IMR-90 (cell line): ENCODE measurements at places on chromosomes 11 and 22. TPM values are rescaled to one million over a fixed set of nuclear protein-coding genes. Genes with fewer than 3 reads are reported as not detected.

The APOL3 gene
- 1.7 and 2.3 TPM in 2 replicates for total RNA-seq

The MRGPRX4 gene
- total RNA-seq = under 0.01 TPM in 1 of 2 replicates, not detected in the other

The PIWIL4 gene
- 0.56 and 0.72 TPM in 2 replicates for total RNA-seq

The DDX25 gene
- under 0.01 TPM in 1 of 2 replicates, not detected in the other for total RNA-seq

The PPP2R5B gene
- total RNA-seq = 6.4 and 6.5 TPM in 2 replicates

The C1QTNF4 gene
- total RNA-seq = under 0.01 TPM in 1 of 2 replicates, not detected in the other

The SLCO2B1 gene
- total RNA-seq = not detected in 2 replicates

GRCh38 chr22:45344334-45344733 is 34.6 kb downstream of the FAM118A start:
- peaks cover 24% of the 10 kb centered on the region for H3K36me3 ChIP-seq
- DNase-seq = no peak
- H3K4me1 ChIP-seq = no peaks in the 10 kb centered on the region
- H3K27ac ChIP-seq = no peak overlapping the region

DNA sequence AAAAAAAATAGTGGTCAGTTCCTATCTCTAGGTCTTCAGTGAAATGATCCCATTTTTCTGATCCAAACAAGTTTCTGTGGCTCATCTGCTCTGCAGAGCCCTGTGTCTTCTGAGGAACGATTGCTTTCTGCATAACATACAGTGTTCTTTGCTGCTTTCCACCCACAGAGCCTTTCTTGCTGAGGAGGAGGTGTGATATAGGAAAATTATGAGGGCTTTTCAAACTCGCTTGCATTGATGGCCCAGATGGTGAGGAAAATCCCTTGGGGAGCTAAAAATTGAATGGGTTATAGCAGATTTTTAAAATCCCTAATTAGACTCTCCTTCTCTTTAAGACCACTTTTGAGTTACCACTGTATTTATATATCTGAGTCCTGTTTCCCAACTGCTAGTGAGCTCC is 31.3 kb downstream of the JAM3 start:
- no peak for DNase-seq
- peaks cover 4% of the 10 kb centered on the region for H3K4me1 ChIP-seq

DNA sequence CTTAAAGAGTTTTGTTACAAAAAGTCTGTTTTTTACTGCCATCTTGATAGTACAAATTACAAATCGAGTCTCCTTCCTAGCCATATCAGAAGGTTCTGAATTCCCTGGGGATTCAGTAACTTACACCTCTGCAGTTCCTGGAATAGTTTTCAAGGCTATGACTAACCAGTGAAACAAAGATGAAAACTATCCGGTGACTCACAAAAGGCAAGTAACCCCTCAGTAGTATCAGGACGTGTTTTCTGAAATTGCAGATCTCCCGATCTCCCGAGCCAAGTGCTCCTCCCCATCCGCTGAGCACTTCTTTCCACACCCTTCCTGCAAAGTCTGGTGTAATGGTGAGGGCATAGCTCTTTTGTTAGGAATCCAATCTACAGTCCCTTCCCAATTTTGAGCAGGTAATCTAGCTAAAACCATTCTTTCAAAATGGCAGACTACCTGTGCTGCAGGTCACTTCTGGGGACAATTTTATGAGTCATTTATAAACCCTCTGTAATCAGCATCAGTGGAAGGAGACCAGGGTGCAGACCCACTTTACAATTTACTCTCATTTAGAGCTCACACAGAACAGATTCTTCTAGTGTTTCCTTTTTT is 7.7 kb downstream of the E2F8 start:
- no peaks in the 10 kb centered on the region for H3K27me3 ChIP-seq
- peak; percentile 87 for DNase-seq
- H3K36me3 ChIP-seq = no peaks in the 10 kb centered on the region; the same call in 1 of the 2 replicates
- H3K27ac ChIP-seq = no peak overlapping the region
- H3K4me3 ChIP-seq = no peak overlapping the region
- peaks cover 2% of the 10 kb centered on the region; the same call in 1 of the 2 replicates for H3K4me1 ChIP-seq

- no peaks in the 10 kb centered on the region for H3K36me3 ChIP-seq
- H3K4me1 ChIP-seq = no peaks in the 10 kb centered on the region
- DNase-seq = no peak
- H3K27me3 ChIP-seq = no peaks in the 10 kb centered on the region; the same call in 1 of the 2 replicates
Measured at GRCh38 chr11:126440276-126440675, 84.8 kb downstream of the ST3GAL4 start.

DNA sequence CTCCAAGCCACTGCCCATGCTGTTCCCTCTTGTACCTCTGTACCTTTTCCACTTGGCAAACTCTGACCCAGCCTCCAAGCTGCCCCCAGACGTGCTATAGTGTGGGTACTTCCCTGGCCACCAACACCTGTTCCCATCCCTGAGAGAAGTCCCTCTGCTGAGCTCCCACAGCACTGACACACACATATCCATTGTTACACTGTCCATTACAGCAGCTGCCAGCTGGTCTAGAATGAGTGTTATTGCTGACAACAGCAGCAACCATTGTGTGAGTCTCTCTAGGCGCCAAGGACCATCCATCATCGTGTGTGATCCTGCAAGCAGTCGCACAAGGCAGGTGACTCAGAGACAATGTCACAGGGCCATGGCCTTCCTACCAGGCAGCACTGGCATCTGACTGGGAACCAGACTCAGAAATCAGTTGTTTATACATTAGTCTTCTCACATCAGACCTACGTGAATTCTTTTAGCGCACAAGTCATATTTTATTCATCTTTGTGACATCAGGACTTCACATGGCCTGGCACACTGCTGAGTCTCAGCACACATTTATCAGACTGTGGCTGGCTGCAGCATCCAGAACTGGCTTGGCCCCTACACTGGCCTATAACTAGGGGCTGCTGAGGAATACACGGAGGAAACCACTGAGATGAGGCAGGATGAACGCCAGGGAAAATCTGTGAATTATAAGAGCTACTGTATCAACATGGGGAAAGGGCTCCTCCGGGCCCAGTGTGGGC is 56.4 kb downstream of the SGSM3 start:
- H3K27ac ChIP-seq = no peak overlapping the region
- no peak overlapping the region for H3K4me3 ChIP-seq
- H3K27me3 ChIP-seq = no peaks in the 10 kb centered on the region
- peaks cover 5% of the 10 kb centered on the region; the same call in 1 of the 2 replicates for H3K4me1 ChIP-seq
- peaks cover 75% of the 10 kb centered on the region for H3K36me3 ChIP-seq
- peak; percentile 88 for DNase-seq

- no peak overlapping the region for H3K27ac ChIP-seq
- no peaks in the 10 kb centered on the region for H3K4me1 ChIP-seq
- peaks cover 10% of the 10 kb centered on the region for H3K27me3 ChIP-seq
- H3K36me3 ChIP-seq = no peaks in the 10 kb centered on the region
- no peak overlapping the region for H3K4me3 ChIP-seq
- no peak for DNase-seq
Measured at GRCh38 chr22:22855617-22856308, 31.9 kb upstream of the IGLL5 start.

GRCh38 chr11:36060926-36061325 is 117.1 kb downstream of the LDLRAD3 start:
- H3K4me1 ChIP-seq = no peaks in the 10 kb centered on the region
- 0 out of 2 replicates have a peak, but pooled peaks cover 2% of the 10 kb centered on the region for H3K27me3 ChIP-seq
- no peak overlapping the region for H3K4me3 ChIP-seq
- H3K36me3 ChIP-seq = no peaks in the 10 kb centered on the region
- no peak for DNase-seq

DNA sequence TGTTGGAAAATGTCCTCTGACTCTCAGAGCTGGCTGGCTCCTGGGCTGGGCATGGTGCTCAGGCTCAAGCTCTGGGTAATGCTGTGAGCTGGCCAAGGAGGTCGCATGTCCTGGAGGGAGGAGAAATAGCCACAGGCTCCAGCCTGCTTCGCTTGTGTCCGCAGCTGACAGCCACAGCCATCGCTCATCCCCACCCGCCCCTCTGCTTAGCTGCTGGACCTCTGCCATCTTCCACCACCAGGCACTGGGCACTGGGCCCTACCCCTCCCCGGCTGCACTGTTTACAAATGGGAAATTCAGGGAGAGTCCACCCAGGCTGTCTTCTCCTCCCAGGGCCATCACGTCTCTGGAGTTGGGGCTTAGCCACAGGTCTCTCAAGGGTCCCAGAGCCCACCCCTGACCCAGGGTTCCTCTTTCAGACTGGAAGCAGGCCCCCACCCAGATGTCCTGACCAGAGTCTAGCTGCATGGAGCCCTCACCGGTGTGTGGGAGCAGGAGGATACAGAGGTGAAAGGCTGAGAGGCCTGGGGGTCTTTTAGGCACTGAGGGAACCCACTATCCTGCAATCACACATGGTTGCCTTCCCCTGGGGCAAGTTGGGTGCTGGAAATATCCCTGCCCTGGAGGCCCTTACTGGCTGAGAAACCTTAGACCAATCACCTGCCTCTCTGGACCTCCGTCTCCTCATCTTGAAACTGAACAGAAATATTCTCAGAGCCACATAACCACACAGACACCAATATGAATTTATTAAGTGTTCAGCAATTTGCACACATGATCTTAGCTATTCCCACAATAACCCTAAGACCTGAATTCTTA is 62.7 kb downstream of the CD82 start:
- no peak overlapping the region for H3K27ac ChIP-seq
- peak; percentile 49 for DNase-seq
- no peak overlapping the region for H3K4me3 ChIP-seq
- peaks cover 10% of the 10 kb centered on the region for H3K27me3 ChIP-seq
- H3K4me1 ChIP-seq = peaks cover 5% of the 10 kb centered on the region; the same call in 1 of the 2 replicates

DNA sequence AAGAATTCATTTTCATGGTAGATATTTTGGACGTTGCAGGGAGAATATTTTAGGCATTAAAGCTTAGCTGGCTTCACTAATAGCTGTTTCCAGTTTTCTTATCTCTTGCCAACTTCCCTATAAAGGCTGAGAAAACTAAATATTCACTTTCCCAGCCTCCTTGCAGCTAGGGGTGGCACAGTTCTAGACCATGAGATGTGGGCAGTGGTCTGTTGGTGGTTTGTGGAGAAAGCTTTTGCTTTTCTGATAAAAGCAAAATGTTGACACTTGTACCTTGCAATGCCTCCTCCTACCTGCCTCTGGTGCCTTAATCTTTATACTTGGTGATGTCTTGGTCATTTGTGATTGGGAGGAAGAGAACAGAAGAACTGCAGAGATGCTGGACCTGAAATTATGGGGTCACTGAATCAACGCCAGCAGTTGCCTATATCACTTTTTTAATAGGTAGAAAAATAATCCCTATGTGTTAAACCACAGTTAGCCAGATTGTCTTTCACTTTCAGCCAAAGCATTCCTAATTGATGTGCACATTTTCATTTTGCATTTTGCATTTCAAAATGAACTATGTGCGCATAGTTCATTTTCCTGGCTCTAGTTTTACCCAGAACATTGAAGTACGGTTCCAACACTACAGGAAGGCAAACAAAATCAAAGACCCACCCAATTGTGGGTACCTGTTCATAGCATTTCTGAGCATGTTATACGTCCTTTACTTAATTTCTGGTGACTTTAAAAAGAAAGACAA is 24.9 kb upstream of the ABTB2 start:
- 0 out of 2 replicates have a peak, but pooled peaks cover 4% of the 10 kb centered on the region for H3K27me3 ChIP-seq
- peaks cover 3% of the 10 kb centered on the region; the same call in 1 of the 2 replicates for H3K4me1 ChIP-seq
- no peak overlapping the region for H3K4me3 ChIP-seq

- no peak overlapping the region for H3K27ac ChIP-seq
- H3K4me1 ChIP-seq = peaks cover 47% of the 10 kb centered on the region
- H3K36me3 ChIP-seq = peaks cover 9% of the 10 kb centered on the region
- no peak overlapping the region for H3K4me3 ChIP-seq
- DNase-seq = peak; percentile 47
Measured at GRCh38 chr11:12702999-12703453, 28.8 kb downstream of the TEAD1 start.

DNA sequence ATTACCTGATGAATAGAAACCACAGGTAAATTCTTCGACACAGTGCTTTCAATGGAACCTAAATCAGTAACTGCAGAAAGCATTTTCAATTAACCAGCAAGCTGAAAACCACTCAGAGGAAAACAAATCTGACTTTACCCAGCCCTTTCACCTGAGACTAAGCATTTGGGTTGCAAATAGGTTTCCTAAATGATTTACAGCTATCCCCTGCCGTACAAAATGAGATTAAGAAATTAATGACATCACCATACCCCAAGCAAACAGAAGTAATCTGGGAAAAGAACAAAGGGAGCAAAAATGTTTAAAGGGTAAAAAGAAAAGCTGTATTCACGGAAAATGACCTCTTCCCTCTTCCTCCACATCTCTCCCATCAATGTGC is 584 bp downstream of the NOX4 start:
- no peak for DNase-seq
- H3K4me1 ChIP-seq = peaks cover 15% of the 10 kb centered on the region
- H3K27ac ChIP-seq = peak overlapping the region; percentile 66
- no peaks in the 10 kb centered on the region for H3K36me3 ChIP-seq
- H3K4me3 ChIP-seq = peak overlapping the region; percentile 57

- no peaks in the 10 kb centered on the region for H3K36me3 ChIP-seq
- no peak overlapping the region for H3K27ac ChIP-seq
- H3K4me3 ChIP-seq = no peak overlapping the region
- DNase-seq = no peak
- H3K4me1 ChIP-seq = peaks cover 2% of the 10 kb centered on the region; the same call in 1 of the 2 replicates
Measured at GRCh38 chr11:129190087-129190486, 2.0 kb downstream of the ARHGAP32 start.

DNA sequence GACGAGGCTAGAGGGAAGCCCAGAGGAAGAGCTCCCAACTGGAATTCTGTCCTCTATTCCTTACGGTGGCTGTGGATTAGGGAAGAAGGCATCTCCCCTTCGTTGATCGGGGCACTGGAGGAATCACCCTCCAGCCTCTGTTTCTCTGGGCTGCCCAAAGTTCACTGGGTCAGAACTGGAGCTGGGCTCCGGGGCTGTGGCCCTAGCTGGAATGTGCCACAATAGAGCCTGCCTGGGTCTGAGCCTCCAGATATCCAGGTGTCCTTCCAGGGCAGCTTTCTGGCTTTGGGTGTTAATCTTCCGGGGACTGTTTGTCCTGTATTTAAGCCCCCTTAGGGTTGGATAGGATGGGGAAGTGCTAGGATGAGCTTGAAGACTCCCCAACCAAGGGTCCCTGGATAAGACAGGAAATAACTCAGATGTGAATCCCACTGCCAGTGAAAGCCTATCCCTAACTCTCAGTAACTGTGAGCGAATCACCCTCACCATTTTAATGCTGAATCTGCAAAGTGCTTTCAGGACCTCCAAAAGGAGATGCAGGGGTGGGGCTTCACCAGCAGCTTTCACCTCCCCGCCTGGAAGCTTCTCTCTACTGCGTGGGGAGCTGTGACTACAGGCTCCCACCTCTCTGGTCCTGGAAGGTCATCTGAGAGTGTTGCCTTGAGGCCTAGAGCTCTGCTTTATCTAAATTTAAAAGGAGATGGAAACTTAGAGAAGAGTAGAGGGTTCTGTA is 9.5 kb downstream of the YPEL4 start:
- H3K4me1 ChIP-seq = peaks cover 18% of the 10 kb centered on the region
- peaks cover 1% of the 10 kb centered on the region; the same call in 1 of the 2 replicates for H3K36me3 ChIP-seq
- no peaks in the 10 kb centered on the region for H3K27me3 ChIP-seq
- peak overlapping the region; percentile 96 for H3K4me3 ChIP-seq

- DNase-seq = no peak
- H3K4me3 ChIP-seq = no peak overlapping the region
- no peak overlapping the region for H3K27ac ChIP-seq
- H3K4me1 ChIP-seq = peaks cover 4% of the 10 kb centered on the region; the same call in 1 of the 2 replicates
- peaks cover 47% of the 10 kb centered on the region for H3K36me3 ChIP-seq
Measured at GRCh38 chr11:117381481-117382387, 54.1 kb downstream of the CEP164 start.

GRCh38 chr11:123523539-123523938 is 93.5 kb downstream of the GRAMD1B start:
- no peak overlapping the region for H3K27ac ChIP-seq
- no peaks in the 10 kb centered on the region for H3K36me3 ChIP-seq
- no peaks in the 10 kb centered on the region for H3K27me3 ChIP-seq
- no peak for DNase-seq
- peaks cover 8% of the 10 kb centered on the region for H3K4me1 ChIP-seq

- H3K27me3 ChIP-seq = peaks cover 21% of the 10 kb centered on the region
- H3K27ac ChIP-seq = no peak overlapping the region
- peaks cover 3% of the 10 kb centered on the region; the same call in 1 of the 2 replicates for H3K4me1 ChIP-seq
- H3K4me3 ChIP-seq = no peak overlapping the region
Measured at GRCh38 chr11:44275241-44275640, 34.7 kb downstream of the ALX4 start.
